ENCODE measurements at places on chromosomes 2 and 18. TPM values are rescaled to one million over a fixed set of nuclear protein-coding genes. Genes with fewer than 3 reads are reported as not detected.

GRCh38 chr2:129709001-129709955, 270.2 kb upstream of the RAB6C start:
- H3K4me1 ChIP-seq, result no peaks in the 10 kb centered on the region
- no peaks in the 10 kb centered on the region for H3K27me3 ChIP-seq
- no peak overlapping the region for H3K4me3 ChIP-seq
- no peak for DNase-seq

DNA sequence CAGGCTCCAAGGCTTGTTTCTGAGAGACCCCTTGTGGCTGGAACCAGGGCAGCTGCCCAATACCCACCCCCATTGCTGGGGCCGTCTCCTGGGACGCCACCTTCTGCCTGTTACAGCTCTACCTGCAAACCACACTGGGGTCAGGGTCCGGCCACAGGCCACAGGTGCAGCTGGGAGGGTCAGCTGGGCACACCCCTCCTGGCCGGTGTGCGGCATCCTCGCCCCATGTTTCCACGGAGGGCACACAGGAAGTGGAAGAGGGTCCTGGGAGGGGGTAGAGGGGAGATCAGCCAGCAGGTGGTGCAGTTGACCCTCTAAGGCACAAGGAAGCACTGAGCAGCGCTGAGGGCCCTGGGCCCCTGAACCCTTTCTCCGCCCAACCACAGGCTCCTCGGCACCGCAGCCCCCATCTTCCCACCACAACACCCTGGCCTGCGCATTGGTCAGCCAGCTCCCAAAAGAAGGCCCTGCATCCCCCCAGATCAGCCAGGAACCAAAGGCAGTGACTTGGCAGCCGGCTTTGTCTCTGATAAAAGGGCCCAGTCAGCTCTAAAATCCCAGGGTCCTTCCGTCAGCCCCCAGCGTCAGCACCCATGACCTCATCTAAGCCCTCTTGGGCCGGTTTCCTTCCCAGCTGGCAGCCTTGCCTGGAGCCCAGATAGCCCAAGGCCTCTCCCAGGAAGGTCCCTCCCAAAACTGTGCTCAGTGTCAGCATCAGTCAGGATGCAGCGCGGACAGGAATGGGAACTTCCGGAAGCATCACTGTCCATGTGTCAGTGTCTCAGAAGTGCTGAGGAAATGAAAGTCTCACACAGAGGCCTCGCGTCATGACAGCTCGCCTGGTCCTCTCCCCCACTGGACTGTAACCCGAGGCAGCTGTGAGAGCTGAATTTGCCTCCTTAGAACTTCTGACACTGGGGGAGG, 1.7 kb downstream of the ERFE start:
- no peaks in the 10 kb centered on the region for H3K4me1 ChIP-seq
- no peak overlapping the region for H3K4me3 ChIP-seq
- no peak overlapping the region for H3K27ac ChIP-seq

DNA sequence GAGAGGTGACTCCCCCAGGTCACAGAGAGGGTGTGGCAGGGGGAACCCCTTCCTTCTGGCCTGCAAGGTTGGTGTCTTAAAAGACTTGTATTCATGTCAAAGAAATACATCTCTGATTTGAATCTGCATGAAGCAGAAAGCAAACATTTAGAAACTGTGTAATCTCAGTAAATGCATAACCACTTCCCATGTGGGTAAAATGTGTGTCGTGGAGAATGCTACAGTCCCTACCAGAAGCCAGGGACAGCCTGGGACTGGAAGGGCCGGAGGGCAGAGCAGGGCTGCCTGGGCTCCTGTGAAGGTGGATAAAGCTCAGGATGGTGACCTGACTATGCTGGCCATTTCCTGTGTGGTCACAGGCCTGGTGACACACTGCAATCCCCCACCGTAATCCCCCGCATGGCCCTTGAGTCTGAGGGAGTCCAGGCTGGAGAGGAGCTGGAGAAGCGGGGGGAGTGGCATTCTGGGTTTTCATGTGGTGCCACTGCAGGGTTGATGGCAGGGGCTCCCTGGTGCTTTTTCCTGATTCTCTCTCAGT, 102.2 kb downstream of the LRRC30 start:
- no peak overlapping the region for H3K4me3 ChIP-seq
- no peak overlapping the region for H3K27ac ChIP-seq
- no peaks in the 10 kb centered on the region for H3K4me1 ChIP-seq
- H3K27me3 ChIP-seq, result no peaks in the 10 kb centered on the region

GRCh38 chr2:31331156-31331555, 83.4 kb downstream of the XDH start:
- H3K27ac ChIP-seq, result no peak overlapping the region
- H3K4me1 ChIP-seq, result no peaks in the 10 kb centered on the region
- H3K36me3 ChIP-seq, result no peaks in the 10 kb centered on the region
- no peak for DNase-seq
- no peak overlapping the region for H3K4me3 ChIP-seq

PRSS56 gene
- total RNA-seq, result not detected

DNA sequence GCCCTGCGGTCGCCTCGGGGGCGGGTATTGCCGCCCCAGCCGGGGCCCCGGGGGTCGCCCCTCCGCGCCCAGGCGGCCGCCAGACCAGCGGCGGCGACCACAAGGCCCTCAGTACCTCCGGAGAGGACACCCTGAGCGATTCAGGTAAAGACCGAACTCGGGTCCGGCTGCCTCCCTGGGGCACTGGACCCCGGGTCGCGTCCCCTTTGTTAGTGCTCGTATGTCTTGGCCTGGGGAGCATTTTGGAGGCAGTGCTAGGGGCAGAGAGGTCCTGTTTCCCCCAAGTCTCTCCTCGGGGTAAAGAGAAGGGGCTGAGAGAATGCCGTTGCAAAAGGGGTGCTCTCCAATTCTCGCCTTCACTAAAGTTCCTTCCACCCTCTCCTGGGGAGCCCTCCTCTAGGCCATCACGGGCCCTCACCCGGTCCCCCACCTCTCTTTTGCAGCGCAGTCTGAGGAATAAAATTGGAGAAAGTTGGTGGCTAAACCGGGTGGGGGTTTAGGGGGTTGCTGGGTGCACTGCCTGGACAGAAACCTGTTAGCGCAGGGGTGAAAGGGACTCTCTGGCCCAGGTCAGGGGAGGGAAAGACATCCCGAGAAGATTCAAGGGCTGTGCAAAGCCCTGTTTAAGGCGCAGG, 2.5 kb downstream of the MYCN start:
- peak overlapping the region; percentile 45 for H3K4me3 ChIP-seq
- H3K27me3 ChIP-seq, result peaks cover 11% of the 10 kb centered on the region
- H3K36me3 ChIP-seq, result no peaks in the 10 kb centered on the region
- no peak overlapping the region for H3K27ac ChIP-seq
- peaks cover 14% of the 10 kb centered on the region for H3K4me1 ChIP-seq

KCNJ13 gene
- not detected for total RNA-seq

GRCh38 chr2:188146888-188147287, 144.8 kb upstream of the GULP1 start:
- no peak for DNase-seq
- no peaks in the 10 kb centered on the region for H3K27me3 ChIP-seq
- H3K36me3 ChIP-seq, result no peaks in the 10 kb centered on the region
- peak overlapping the region; percentile 15 for H3K4me3 ChIP-seq

PLB1 gene
- total RNA-seq, result 29.6 TPM

GMPPA gene
- total RNA-seq, result 30.5 TPM

DNA sequence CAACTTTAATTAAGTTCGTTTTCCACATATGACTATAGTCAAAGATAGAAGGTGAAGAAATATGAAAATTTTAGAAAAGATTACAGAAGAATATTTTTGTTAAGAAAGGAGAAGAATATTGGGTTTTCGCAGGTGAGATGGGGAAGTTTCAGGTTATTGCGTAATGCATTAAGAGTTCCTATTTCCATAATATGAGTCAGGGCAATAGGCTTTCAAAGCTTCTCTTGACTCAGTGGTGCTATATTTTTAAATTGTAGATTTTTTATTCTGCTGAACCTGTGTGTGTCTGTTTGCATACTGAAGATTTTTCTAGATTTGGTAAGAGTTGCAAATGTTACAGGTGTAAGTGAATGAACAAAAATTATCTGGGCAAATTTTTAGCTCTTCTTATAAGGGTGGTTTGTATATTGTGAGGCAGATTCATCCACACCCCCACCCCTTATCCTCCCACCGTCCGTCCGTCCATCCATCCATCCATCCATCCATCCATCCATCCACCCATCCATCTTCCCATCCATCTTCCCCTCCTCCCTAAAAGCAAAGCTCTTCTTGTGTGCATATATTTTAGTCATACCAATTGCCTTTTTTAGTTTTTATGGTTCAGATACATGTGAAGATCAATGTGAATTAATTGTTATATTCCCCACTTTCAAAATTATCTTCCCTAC, 69.6 kb downstream of the MYO1B start:
- DNase-seq, result no peak
- H3K27me3 ChIP-seq, result no peaks in the 10 kb centered on the region
- no peak overlapping the region for H3K27ac ChIP-seq
- H3K4me3 ChIP-seq, result no peak overlapping the region
- H3K4me1 ChIP-seq, result peaks cover 22% of the 10 kb centered on the region

GRCh38 chr2:160920791-160921303, 239.4 kb upstream of the TANK start:
- peak overlapping the region; percentile 40 for H3K4me3 ChIP-seq
- no peaks in the 10 kb centered on the region for H3K27me3 ChIP-seq
- H3K27ac ChIP-seq, result peak overlapping the region; percentile 22
- no peaks in the 10 kb centered on the region for H3K4me1 ChIP-seq
- no peaks in the 10 kb centered on the region for H3K36me3 ChIP-seq
- no peak for DNase-seq

- H3K4me3 ChIP-seq, result no peak overlapping the region
- no peak overlapping the region for H3K27ac ChIP-seq
- H3K36me3 ChIP-seq, result no peaks in the 10 kb centered on the region
Observed at GRCh38 chr2:162182395-162182794, 30.3 kb upstream of the GCG start.

PPP1R7 gene
- total RNA-seq, result 28.9 TPM

- H3K27me3 ChIP-seq, result no peaks in the 10 kb centered on the region
- no peaks in the 10 kb centered on the region for H3K36me3 ChIP-seq
- DNase-seq, result no peak
- H3K4me1 ChIP-seq, result peaks cover 16% of the 10 kb centered on the region
- H3K4me3 ChIP-seq, result no peak overlapping the region
Observed at GRCh38 chr2:170711196-170711773, 3.9 kb upstream of the SP5 start.

SLC20A1 gene
- 146 TPM for total RNA-seq

ATP6V1B1 gene
- 4.4 TPM for total RNA-seq

DNA sequence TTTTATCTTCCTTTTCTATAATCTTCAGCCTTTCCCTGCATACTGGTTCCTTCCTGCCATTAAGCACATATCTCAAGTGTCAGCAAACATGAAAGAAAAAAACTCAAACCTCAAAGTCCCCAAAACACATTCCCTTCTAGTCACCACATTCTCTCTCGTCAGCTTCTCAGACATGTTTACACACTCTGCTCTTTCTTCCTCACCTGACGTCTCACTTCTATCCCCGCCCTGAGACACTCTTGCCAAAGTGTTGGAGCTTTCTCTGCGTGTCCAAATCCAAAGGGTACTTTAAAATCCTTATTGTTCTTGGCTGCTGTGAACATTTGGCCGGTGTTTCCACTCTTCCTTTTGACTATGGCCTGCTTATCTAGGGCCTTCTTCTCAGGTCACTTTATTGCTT, 47.9 kb downstream of the SOX11 start:
- no peak for DNase-seq
- H3K27ac ChIP-seq, result no peak overlapping the region
- no peak overlapping the region for H3K4me3 ChIP-seq
- no peaks in the 10 kb centered on the region for H3K27me3 ChIP-seq
- H3K36me3 ChIP-seq, result no peaks in the 10 kb centered on the region

SPR gene
- 42.6 TPM for total RNA-seq

EVA1A gene
- total RNA-seq, result not detected

RIT2 gene
- not detected for total RNA-seq

DNA sequence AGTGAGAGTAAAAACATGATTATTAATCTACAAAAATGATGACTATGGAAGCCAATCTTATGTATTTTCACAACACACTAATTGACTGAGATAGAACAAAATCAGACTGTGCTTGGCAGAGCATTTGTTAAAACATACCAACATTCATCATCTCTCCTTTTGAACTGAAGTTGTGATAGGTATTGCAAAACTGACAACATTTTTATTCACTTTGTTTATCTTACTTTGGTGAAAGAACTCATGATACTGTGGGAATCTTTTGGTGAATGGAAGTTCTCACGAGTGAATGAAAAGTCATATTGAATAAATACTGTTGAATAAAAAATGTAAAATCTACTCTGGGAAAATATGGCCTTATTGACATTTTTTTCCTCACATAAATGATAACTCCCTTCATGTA, 1430.2 kb upstream of the PIK3C3 start:
- no peak overlapping the region for H3K27ac ChIP-seq
- H3K36me3 ChIP-seq, result no peaks in the 10 kb centered on the region
- H3K27me3 ChIP-seq, result no peaks in the 10 kb centered on the region
- H3K4me3 ChIP-seq, result no peak overlapping the region

MCFD2 gene
- total RNA-seq, result 79.9 TPM

PRKCE gene
- total RNA-seq, result 5.8 TPM

GRCh38 chr2:1455466-1455865, 42.2 kb downstream of the TPO start:
- H3K4me1 ChIP-seq, result no peaks in the 10 kb centered on the region
- H3K27ac ChIP-seq, result no peak overlapping the region
- H3K4me3 ChIP-seq, result no peak overlapping the region

DNA sequence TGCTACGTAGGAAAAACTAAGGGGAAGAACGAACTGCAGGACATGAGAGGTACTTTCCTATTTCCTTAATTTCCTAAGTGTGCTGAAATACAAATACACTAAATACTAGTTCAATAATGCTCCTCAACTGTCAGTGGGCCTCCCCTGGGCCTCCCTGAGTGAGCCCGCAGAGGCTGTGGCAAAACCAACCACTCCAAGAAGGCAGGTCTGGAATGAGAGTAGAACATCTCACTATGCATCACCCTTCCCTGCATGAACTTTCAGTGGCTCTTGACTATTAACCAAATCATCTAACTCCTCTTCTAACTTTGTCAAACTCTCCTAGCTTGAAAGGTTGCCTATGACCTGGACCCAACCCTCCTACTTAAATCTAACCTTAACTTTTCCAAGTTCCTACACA, 84.6 kb downstream of the THADA start:
- H3K27ac ChIP-seq, result no peak overlapping the region
- no peaks in the 10 kb centered on the region for H3K27me3 ChIP-seq
- no peaks in the 10 kb centered on the region for H3K36me3 ChIP-seq
- no peak overlapping the region for H3K4me3 ChIP-seq
- H3K4me1 ChIP-seq, result peaks cover 19% of the 10 kb centered on the region

DNA sequence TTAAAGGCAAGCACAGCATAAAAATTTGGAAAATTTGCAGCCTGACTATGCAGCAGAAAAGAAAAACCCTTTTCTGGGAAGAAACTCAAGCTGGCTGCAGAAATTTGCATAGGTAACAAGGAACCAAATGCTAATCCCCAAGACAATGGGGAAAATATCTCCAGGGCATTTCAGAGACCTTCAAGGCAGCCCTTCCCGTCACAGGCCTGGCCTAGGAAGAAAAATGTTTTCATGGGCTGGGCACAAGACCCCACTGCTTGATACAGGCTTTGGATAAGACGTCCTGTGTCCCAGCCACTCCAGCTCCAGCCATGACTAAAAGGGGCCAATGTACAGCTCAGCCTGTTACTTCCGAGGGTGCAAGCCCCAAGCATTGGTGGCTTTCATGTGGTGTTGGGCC, 717.6 kb downstream of the TDRD15 start:
- no peak for DNase-seq
- no peaks in the 10 kb centered on the region for H3K27me3 ChIP-seq
- no peak overlapping the region for H3K4me3 ChIP-seq
- H3K36me3 ChIP-seq, result no peaks in the 10 kb centered on the region
- no peak overlapping the region for H3K27ac ChIP-seq
